Fibroblast of villous mesenchyme (primary cell): ENCODE measurements at places on chromosomes 1 and 21.
A peak's percentile ranks its signal among the peaks of the same experiment; 100 is the strongest.

DNA sequence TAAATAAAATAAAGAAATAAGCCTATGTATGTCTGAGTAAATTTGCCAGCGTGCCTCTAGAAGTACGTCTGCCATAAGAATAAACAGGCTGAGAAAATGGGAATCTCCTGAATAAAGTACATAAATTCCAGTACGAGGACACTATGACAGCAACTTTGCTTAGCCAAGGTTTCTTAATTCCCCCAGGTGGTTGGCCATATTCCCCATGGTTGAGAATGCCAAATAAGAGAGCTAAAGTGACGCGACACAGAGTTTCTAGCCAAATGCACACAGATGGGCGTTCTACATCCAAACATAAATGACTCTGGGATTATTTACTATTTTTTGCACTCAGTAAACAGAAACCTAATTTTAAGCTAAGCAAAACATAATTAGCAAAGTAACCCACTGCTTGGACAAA lies 19.5 kb downstream of the KCNH1 start:
- DNase-seq: no peak

DNA sequence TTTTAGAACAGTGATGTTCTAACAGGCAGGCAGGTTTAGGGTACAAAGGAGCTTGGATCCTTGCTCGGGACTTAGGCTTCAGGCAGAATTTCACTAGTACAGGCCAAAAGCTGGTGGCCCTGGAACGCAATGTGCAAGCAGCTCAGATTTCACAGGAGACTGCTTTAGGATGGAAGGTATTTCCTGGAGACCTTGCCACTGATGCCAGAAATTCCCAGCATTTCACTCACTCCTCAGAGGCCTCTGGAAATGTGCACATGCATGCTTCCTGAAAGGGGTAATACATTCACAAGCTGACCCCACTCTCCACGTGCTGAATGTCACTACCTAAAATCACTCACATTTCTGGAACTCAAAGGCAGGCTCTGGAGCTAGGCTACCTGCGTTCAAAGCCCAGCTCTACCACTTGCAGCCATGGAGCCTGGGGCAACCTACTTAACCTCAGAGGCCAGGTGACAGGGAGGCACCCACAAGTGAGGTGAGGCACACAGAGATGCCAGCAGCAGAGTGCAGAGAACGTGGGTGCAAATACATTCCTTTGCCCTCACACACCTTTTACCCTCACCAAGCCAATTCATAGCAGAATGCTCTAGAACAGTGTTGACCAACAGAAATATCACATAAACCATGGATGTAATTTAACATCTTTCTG lies 56.5 kb downstream of the CDC7 start:
- no peak for DNase-seq

DNA sequence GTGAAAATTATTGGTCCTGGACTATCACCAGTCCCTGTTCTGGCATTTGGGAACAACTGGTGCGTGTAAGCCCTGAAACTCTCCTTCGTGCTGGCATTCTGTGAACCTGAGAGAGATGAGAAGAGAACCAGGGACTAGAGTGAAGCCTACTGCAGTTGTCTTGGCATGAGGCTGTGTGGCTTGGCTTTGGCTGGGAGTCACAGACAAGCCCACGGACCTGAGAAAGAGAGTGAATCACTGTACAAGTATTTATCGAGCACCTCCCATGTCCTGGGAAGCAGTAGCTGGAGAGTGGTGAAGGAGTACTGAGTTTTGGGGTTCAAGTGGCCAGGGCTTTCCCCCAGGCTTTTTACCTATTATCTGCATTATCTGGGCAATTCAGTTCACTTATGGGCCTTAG lies 63.3 kb downstream of the FGGY start:
- DNase-seq: peak; percentile 54

- no peak for DNase-seq
Measured at GRCh38 chr1:44236490-44237272, 23.4 kb downstream of the DMAP1 start.
